Lung microvascular endothelial cell (primary cell): ENCODE measurements at places on chromosomes 16 and 17.

GRCh38 chr17:5580367-5580766 is 3.9 kb downstream of the NLRP1 start:
- peak; percentile 23 for DNase-seq

- DNase-seq: no peak
These were observed 241.5 kb downstream of the MAF start for GRCh38 chr16:79359082-79359481.

DNA sequence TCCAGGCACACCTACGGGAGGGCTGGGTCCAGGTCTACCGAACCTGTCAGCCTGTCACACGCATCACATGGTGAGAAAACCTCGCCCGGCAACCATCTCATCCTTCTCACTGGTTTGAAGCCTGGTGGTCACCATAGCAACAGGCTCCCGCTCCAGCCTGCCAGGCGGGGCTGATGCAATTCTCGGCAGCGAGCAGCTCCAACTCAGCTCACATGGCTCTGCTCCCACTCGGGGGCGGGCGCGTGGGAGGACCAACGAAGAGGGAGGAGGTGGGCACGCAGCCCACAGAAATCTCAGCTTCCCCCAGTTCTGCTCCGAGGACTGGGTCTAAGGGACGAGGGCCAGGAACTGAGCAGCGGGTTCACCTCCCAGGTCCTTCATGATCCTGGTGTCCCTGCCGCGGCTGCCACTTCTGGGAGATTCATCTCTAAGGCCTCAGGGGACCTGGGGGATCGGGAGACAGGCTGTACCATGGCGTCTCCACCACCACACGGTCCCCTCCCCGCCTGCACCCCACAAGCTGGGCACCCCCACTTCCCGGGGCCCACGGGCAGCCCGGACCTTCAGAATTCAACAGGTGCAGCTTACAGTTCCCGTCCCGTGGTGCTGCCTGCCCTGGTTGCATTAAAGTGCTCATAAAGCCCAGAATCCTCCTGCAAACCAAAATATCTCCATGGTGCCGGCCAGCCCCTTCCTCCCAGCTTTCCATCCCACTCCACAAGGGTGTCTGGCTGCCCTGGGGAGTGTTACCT is 25.8 kb downstream of the ABR start:
- DNase-seq: no peak

- peak; percentile 23 for DNase-seq
These were observed 655 bp downstream of the HIRIP3 start for GRCh38 chr16:29994600-29995323.

DNA sequence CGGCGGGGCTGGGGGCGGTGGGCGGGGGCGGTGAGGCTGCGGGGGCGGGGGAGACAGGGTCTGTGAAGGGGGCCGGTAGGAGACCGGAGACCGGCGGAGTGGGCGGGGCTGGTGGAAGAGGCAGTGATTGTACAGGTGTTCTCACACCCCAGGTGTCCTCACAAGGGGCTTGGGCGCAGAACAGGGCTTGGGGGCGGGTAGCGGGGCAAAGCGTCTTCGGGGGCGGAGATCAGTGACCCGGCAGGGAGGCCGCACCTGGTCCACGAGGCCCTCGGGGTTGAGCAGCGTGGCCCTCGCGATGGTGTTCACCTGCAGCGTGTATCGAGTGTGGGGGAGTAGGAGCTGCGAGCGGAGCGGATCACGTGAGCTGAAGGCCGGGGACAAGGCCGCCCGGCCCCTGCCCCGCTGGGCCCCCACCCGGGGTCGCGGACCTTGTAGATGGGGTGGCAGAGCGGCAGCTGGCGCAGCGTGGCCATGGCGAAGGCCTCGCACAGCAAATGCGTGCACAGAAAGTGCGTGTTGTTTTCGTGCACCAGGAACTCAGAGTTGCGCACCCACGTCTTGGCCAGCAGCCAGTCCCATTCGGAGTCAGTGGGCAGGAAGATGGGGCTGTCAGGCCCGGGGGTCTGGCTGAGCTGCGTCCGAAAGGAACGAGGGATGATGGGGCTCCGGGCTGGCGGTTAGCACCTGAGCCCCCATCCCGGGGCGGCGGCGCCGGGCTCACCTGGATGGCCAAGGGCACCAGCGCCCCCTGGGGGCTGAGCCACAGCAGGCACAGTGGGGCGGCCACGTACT is 8.5 kb downstream of the ALOXE3 start:
- DNase-seq: peak; percentile 35

DNA sequence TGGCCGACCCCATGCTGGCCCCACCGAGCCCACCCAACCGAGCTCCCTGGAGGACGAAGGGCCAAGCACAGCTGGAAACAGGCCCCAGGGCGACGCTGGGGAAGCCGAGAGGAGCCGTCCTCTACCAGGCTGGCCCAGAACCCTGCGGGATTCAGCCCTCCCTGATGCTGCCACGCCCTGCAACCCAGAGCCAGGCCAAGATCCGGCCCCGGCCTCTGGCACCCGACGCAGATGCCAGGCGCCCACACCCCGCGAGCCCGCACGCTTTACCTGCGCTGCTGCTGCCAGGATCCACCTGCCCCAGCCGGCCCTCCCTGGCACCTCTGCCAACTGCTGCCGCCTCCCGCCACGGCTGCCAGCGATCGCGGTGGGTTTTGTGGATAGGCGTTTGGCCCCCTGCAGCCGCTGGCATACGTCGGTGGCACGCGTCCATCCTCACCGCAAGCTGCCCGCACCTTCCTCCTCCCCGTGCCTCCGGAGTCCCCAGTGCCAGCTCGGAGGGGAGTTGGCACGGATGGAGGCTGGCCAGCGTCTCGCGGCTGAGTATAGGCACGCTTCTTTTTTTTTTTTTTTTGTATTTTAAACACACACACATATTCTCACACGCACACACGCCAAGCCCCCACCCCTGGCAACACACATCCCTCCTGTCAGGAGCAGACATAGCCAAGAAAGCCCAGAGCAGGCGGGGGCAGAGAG is 41.3 kb upstream of the ACSF3 start:
- DNase-seq: no peak

DNA sequence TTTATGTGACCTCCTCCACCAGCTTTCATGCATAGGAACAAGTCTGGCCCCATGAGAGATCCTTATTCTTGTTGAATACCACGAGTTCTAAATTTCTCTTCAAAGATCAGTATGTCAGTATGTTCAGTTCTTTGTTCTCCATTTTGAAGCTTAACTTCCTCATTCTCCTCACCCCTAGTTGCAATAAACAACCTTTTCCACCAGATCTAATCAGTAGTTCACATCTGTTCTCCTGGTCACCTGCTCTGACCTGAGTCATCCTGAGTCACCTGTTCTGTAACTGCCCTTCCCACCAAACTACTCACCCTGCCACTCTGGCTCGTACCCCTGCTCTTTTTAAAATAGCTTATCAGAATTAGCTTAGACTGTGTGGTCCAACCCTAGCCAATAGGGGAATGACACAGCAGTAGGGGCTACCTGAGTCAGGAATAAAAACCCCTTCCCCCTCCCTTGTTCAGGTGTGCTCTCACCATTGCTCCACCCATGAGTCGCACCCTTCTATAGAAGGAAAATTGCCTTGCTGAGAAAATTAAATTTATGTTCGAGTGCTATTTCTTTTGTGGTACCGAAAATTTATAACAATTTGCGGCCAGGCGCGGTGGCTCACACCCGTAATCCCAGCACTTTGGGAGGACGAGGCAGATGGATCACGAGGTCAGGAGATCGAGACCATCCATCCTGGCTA is 94.6 kb downstream of the EMP2 start:
- no peak for DNase-seq

DNA sequence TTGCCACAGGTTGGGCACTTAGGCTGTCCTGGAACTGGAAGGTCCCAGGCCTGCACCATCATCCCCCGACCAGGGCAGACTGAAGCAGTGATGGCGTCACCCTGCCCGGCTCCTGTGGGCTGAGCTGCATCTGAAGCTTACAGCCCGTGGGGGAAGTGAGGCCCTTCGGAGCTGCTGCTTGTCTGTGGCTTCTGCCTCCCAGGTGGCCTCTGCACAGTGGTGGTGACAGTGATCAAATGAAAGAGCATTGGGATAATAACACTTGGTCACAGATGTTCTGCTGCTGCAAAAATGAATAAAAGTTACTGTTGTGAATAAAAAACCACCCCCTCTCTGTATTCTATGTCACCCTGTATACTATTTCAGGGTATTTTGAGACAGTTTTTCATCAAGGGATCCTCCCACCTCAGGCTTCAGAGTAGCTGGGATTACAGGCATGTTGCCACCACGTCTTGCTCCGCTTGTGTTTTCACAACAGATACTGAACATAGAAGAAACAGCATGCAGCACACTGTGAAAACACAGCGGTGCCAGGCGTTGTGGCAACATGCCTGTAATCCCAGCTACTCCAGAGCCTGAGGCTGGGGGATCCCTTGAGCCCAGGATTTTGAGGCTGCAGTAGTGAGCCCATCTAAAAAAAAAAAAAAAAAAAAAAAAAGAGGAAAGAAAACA is 165.0 kb downstream of the LGALS9B start:
- no peak for DNase-seq

DNA sequence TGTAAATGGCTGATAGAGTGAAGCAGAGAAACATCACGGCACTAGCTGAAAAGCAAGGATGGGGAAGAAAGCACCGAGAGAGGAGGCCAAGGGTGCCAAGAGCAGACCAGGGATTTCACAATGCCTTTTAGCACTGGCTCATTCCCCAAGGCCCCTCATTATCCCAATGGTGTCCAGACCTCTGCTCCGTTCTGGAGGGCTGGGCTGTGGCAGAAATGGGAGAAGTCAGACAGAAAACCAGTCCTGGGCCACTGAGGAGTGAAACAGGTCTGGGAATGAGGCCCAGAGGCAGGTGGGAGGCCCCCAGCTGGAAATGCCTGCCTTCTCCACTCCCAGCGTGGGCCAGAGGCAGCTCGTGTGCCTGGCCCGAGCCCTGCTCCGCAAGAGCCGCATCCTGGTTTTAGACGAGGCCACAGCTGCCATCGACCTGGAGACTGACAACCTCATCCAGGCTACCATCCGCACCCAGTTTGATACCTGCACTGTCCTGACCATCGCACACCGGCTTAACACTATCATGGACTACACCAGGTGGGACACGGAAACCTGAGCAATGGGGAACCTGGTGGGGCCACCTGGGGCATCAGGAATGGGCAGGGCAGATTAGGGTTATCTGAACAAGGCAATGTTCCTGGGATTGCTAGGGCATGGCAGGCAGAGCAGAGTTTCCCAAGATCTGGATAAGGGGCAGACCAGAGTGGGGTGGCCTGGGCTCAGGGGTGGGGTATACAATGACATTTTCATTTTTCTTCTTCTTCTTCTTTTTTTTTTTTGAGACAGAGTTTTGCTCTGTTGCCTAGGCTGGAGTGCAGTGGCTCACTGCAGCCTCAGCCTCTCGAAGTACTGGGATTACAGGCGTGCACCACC is 20.3 kb downstream of the ANKRD40 start:
- DNase-seq: no peak

- DNase-seq: no peak
These were observed 6.7 kb downstream of the CLEC16A start for GRCh38 chr16:10951026-10951425.

DNA sequence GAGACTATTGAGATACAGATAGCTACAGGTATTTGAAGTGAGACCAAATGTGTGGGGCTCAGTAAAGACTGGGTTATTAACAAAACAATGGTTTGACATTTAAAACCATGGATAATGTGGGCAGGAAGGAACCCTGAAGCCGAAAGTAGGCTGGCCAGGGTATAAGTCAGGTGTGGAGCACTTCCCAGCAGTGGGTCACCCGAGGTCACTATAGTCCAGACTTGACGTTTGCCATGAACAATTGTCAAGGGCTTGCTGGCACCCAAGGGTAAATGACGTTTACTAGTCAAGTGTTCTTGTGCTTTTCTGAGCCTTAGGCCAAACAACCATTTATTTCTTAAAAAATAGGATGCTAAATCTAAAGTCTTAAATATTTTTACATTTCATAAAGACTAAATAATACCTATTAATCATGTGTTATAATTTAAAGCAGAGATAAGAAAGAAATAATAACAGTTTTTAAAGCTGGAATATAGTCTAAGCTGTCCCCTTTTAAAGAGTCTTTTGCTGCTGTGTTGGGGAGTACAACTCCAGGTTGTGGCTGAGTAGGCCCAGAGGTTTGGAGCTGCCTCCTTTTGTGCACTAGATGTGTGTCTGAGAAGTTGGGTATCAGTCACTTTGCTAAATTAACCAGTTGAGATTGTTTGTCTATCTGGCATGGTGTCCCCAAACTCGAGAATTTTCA is 15.7 kb downstream of the ALDH3A2 start:
- DNase-seq: no peak

- DNase-seq: no peak
These were observed 42.4 kb downstream of the OMG start for GRCh38 chr17:31254654-31255053.

DNA sequence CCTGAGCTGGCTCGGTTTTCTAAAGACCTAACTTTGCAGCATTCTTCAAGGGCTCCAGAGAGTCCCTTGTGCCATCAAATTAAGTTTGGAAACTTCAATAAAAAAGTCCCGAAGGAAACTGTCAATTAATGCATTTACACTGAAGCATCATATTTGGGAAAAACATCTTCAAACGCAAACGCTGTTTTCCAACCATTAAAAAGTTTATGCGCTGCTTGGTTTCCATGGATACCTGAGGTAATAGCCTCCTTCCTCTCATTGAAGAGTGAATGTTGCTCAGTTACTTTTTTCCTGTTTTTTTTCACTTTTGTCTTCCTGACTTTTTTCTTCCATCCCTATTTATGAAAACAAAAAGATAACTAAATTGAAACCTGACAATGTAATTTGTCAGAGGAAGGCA is 399.1 kb downstream of the MAF start:
- DNase-seq: no peak

GRCh38 chr17:6323626-6324356 is 111.1 kb downstream of the AIPL1 start:
- DNase-seq: peak; percentile 24

- DNase-seq: peak; percentile 63
These were observed 9.1 kb upstream of the CRISPLD2 start for GRCh38 chr16:84810518-84811273.

- DNase-seq: no peak
These were observed 6.8 kb upstream of the SERPINF2 start for GRCh38 chr17:1735834-1736347.

DNA sequence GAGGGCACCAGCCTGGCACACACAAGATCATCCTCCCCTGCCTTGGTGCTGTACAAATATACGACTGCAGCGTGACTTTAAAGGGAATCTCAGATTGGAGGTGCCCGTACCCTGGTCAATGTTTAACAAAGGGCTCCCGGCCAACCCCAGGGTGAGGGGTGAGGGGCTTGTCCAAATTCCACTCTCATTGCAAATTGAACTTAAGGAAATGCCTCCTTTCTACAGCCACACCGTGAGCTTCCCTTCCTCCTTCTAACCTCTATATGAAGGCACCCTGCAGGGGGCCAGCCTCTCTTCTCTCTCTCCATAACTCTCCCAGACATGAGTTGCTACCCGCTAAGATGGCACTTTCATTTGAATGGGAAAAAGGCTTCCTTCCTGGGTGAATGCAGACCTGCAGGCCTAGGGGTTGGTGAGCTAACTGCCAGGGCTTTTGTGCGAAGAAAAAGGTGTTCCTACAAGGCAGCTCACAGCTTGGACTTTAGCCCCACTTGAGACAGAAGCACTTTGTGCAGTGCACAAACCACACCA is 76.6 kb downstream of the IRF8 start:
- DNase-seq: no peak
